ENCODE measurements at places on chromosomes 5 and 9.

GRCh38 chr9:14515571-14516198 lies 177.5 kb downstream of the ZDHHC21 start:
- DNase-seq: no peak

- DNase-seq: no peak
Observed at GRCh38 chr9:19252174-19252884, 21.8 kb downstream of the DENND4C start.

DNA sequence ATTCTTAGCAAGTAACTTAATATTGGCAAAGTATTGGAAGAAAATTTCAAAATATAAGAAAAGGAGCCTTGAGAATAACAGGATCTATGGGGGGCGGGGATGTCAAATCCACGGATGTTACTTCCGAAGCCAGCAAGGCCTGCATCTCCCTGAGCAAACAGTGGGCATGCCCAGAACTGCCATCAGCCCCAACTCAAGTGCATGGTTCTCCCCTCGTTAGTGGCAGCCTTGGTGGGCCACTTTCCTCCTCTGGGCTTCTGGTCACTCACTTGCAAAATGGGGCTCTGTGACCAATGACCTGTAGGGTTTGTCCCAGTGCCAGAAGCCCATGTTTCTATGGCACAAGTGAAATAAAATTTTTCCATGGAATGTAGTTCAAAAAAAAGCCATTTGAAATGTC lies 27.2 kb upstream of the MED10 start:
- no peak for DNase-seq

DNA sequence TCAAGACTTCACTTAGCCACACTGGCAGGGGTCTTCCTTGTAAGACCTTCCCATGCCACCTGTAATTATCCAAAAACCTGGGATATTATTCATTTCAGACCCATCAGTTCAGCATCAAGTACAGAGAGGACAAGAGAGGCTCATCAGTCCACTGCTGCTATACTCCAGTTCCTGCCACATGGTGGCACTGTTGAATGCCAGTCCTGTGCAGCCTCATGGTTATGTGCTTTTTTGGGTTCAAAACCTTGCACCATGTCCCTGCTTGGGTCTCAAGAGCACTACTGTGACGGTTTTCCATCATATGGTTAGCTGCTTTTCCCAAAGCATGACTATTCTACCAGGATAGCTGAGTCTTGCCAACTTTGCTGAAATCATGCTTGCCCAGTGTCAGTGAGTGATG lies 8.5 kb downstream of the PTGS1 start:
- no peak for DNase-seq

- DNase-seq: no peak
Observed at GRCh38 chr5:5665225-5666075, 243.0 kb downstream of the ICE1 start.

- peak; percentile 65 for DNase-seq
Observed at GRCh38 chr9:34665381-34666250, 3.2 kb upstream of the CCL27 start.

GRCh38 chr9:126056312-126057021 lies 270.2 kb upstream of the MVB12B start:
- DNase-seq: no peak

DNA sequence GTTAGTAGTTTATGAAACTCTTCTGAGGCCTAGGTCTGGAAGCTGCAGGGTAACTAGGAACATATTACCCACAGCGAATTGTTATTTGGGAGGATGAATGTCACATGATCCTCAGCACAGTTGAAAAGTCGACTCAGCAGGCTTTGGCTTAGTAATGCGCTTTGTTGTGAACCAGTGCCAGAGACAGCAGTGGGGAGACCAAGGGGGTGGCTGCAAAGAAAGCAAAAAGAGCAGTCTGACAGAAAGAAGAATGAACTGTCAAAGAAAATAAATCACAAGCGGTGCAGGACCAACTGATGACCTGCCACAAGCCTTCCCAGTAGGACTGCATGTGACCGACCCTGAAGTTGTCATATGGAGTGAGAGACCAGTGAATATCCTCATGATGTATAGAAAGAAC lies 170.0 kb downstream of the CCDC171 start:
- no peak for DNase-seq

DNA sequence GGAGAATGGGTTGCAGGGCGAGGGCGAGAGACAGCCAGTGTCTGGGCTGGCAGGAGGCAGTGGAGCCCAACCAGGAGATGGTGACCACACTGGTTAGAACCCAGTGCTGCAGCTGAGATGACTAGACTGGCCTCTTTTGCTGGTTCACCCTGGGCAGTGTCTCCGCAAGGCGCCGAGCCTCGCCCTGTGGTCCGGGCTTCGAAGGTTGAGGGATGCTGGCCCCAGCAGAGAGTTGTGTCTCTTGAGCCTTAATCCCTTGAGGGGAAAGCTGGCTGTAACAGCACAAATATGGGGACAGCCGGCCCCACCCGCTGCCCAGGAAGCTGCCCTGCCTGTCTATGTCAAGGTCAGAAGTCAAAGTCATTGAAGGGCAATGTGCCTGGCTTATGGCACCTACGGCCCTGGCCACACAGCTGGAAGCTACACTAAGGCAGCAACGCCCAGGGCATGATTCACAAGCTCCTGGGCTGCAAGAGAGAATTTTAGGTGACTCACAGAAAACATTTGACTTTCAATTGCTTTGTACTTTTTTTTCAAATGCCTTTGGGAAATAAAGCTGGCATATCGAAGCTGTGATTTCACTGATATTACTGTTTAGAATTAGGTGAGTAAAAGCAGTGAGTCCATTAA lies 33.3 kb downstream of the NKX2-5 start:
- DNase-seq: no peak

- DNase-seq: no peak
Observed at GRCh38 chr5:8349855-8350254, 480.9 kb downstream of the MTRR start.

DNA sequence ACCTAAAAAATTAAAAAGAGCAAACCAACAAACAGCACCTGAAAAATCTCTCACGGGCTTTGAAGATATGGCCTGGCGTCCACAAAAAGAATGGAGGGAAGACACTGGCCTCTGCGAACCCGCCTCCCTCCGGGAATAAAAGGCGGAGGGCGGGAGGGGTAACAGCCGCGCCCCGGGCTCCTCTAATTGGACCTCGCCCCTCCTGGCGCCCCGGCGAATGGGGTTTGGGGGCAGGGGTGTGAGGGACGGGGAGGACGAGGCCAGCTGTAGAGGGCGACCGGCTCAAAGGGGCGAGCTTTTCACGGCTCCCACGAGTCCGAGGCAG lies 753 bp downstream of the FANCC start:
- DNase-seq: no peak

GRCh38 chr5:177304392-177305119 lies 957 bp downstream of the PRELID1 start:
- DNase-seq: no peak

DNA sequence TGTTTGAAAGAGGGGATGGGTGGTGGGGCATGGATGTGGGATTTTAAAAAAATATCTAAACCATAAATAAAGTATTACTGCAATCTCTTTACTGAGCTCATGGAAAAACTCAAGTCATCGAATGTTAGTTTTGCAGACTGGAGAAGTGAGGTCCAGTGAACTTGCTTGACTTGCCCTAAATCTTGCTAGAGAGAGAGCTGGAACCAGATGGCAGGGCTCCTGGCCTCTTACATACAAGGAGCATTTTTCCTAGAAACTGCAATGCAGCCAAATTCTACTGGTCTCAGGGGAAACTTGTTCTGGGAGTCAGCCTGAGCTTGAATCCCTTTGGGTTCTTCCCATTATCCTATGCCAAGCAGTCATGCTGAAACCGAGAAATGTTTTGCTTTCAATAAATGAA lies 2.9 kb upstream of the TGFBI start:
- DNase-seq: no peak

GRCh38 chr5:168713051-168713450 lies 133.9 kb upstream of the PANK3 start:
- no peak for DNase-seq

DNA sequence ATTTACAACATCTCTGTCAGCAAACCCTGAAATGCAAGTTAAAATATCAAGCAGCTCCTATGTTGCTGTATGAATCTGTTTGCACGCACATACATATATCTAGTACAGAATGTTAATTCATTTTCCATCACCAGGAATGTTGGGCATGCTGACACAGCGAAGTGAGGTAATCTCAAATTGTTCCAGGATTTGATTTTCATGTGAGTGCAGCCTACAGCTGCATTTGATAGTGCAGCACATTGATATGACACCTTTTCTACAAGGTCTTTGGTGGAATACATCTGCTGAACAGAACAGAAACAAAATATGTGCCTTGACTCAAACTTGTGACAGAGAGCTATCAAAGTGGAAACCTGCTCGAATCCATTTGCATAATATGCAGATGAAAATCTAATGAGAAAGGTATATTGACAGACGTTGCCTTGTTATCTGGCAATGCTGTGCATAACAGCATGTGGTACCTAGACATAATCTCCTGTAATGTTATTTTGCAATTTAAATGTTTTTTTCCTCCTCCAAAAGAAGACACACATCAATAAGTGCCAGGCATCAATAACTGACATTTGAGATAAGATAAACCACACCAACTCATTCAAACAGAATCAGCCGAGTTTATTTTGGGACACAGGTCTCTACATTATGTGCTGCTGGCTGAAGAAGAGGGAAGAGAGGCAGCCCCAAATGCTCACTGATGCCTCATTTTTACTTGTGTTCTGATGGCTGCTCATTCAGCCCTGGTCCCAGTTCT lies 512.2 kb downstream of the ZNF608 start:
- DNase-seq: no peak

GRCh38 chr9:68981789-68982188 lies 32.1 kb downstream of the PRKACG start:
- no peak for DNase-seq

- DNase-seq: no peak
Observed at GRCh38 chr9:79473704-79474103, 98.1 kb upstream of the TLE4 start.

DNA sequence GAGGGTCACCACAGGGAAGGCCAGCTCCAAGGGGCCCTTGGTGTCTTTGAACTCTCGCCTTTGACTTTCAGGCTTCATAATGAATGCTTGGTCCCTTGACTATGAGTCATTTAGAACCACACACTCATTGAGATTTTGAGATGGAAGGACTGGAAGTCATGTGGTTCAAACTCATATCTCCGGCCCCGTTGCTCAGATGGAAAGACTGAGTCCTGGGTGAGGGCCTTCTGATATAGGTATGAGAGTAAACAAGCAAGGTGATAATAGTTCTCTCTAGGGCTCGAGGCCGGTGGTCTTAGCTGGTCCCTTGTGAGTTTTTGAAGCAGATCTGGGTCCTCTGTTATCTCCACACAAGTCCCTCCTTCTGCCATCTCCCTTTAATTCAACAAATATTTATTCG lies 210.6 kb downstream of the PAX5 start:
- DNase-seq: no peak

GRCh38 chr5:172550996-172551395 lies 90.1 kb upstream of the NEURL1B start:
- DNase-seq: no peak

DNA sequence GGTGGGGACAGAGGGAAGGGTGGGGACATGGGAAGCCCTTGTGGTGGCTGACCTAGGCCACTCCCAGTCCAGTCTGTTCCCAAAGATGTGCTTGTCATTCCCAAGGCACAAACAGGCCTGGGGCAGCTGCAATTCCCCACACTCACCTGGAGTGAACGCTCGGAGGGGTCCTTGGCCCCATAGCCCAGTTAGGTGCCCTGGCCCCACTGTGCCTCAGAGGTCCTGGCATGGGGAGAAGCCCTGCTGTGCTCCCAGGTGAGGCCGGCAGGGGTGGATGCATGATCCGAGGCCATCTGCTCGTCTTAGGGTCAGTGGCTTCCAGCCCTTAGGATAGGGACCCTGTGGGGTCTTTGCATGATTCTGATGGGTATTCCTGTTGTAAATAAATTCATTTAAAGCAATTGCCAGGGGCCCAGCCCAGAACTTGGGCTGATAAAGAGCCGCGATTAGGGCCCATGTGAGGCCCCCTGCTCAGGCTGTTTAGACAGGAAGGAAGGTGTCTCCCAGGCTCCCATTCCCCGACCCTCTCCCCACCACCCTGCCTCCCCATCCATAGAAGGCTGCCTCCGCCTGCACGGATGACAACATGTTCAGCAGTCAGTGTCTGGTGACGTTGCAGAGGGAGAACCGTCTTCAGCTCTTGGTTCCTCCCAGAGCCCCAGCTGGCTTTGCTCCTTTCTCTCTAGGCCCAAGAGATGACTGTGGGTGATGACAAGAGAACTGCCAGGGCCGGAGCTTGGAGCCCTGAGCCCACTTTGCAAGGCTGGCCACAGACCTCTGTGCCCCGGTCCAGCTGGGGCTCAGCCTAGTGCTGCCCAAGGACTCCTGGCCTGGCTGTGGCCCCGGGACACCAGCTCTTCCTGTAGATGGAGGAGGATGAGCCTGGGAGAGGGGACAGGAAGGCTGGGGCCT lies 28.4 kb upstream of the IRX4 start:
- DNase-seq: no peak

GRCh38 chr9:126514037-126514821 lies 99.5 kb upstream of the LMX1B start:
- DNase-seq: no peak

DNA sequence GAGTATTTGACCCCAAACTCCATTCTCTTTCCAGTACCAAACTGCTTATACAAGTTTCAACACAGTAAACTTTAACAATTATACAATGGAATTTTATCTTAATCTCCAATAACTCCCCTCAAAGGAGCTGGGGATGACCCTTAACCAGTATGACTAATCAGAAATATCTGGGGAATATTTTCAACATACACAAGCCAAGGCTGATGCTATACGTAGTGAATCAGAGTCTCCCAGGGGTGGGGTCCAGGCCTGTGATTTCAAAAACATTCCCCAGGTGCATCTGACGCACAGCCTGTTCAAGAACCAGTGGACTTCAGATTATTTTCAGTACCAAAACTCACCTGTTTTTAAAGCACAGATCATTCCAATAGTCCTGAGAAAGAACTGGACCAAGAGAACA lies 11.8 kb upstream of the SEMA5A start:
- no peak for DNase-seq

- no peak for DNase-seq
Observed at GRCh38 chr5:123151227-123151909, 62.3 kb downstream of the PRDM6 start.

DNA sequence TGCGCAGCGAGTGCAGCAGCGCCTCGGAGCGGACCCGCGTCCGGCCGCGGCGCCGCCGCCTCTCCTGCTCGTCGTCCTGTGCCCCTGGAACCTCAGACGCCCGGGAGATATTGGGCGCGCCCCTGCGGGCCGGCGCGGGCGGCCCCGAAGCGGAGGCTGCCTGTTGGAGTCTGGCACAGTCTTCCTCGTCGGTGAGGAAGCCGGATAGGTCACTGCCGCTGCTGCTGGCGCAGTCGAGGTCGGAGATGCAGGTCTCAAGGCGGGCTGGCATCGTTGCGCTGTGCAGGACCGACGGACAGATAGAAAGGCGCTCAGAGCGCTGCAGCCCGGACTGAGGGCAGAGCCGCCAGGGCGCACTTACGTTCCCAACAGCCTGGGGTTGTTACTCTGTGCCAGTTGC lies 344 bp downstream of the NEUROG1 start:
- no peak for DNase-seq

Data from stimulated activated CD4-positive, alpha-beta T cell treated with anti-CD3 and anti-CD28 coated beads, TNF-alpha, amount 100 ng/mL, for 48 hours (primary cell).